ENCODE measurements at places on chromosomes 6 and 20.

DNA sequence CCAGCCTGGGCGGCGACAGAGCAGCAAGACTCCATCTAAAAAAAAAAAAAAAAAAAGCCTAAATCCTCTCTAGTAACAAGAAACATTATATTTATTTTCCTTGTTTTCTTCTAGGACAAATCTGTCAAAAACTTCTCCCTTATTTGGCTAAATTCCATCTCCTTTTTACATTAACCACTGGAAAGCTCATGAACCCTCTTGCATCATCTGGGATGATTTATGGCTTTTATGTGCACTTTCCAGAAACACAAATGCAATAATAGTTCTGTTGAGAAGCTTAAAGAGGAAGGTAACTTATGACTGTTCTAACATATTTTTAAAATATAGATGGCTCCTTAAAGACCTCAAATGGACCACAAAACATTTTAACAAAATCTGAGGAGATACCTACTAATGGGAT lies 526.1 kb upstream of the SPTLC3 start:
- no peak for DNase-seq

DNA sequence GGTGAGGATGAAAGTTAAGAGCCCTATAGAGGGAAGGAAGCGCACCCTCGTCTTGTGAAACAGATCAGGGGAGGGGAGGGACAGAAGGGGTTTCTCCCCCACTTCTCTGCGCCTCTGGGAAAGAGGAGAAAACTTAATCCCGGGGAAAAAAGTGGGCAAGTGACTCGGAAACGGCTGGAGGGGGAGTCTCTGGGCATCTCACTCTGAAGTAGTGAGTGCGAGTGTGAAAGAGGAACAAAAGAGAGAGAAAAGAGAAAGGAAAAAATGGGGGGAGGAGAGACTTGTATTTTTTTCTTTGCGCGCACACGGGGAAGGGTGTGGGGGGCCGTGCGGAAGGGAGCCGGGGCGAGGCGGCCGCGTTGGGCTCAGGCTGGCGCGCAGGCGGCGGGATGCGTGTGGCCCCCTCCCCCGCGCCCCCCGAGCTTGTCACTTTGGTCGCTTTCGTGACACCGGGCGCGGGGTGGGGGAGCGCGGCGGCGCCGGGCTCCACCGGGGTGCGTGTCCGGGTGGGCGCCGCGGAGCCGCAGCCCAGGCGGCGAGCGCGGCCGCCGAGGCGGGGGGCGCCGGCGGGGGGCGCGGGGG lies 454 bp downstream of the L3MBTL3 start:
- DNase-seq, result peak; percentile 43

DNA sequence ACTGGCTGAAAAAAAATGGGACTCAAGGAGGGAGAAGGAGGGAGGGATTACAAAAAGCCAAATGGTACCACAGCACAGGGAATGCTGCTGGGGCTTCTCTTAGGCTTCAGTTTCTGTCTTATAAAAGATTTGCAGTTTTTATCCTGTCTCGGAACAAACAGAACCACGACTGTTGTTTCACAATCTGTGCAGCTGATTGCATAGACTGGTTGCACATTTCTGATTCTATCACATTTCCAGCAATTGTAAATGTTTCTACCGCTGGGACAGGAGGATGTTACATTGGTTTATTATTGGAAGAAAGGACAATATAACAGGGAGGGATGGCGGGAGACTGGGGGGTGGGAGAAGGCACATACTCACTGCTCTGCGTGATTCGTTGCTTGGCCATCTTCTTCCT lies 73.5 kb upstream of the ARID1B start:
- peak; percentile 22 for DNase-seq

- DNase-seq, result no peak
Observed at GRCh38 chr6:134472661-134473060, 154.7 kb upstream of the SGK1 start.

- DNase-seq, result no peak
Observed at GRCh38 chr6:25462235-25462897, 183.2 kb downstream of the CARMIL1 start.

DNA sequence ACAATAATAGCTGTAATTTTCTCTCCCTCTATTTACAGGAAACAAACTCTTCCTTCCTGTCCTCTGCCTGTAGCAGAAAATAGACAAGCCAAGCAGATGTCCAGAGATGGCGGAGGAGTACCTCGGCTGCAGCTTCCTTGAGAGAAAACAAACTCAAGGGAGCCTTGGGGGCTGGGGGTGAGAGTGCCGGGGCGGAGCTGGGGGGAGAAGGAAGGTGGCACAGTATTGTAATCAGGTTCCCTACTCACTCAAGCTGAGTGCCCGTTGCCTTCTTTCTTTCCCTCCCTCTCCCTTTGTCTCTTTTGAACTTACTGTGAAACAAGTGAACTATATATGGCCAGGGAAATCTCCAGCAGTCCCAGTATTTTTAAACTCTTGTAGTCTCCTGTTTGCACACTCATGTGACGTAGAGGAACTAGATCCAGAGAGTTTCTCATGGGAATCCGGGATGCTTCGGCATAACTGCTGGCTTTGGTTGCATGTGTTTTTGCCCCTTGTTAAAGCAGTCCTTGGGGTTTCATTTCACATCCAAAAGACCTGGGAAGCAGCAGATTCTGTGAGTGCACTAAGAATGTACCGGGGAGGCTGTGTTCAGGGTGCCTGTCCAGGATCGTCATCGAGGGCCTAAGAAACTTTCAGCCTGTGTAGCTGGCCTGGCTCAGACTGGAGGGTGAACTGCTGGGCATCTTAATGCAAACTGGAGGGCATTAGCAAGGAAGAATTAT lies 44.6 kb upstream of the HDDC2 start:
- DNase-seq, result no peak

- no peak for DNase-seq
Observed at GRCh38 chr6:104640150-104640700, 219.5 kb downstream of the HACE1 start.

DNA sequence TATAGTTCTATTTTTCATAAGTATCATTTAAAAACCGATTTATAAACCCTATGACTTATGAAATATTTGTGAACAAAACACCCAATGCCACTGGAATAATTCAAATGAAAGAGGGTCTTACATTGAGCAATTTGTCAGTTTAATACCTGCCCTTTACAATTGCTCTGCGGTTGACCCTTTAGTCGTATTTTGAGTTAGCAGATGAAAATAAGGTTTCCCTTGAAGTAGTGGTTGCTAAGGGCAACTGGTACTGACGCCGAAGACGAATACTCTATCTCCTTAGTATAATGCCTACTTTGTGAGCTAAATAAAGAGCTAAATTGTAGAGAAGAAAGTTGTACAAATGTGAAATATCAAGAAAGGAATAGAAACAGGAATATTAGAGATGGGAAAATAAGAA lies 69.4 kb downstream of the KCNQ5 start:
- no peak for DNase-seq

DNA sequence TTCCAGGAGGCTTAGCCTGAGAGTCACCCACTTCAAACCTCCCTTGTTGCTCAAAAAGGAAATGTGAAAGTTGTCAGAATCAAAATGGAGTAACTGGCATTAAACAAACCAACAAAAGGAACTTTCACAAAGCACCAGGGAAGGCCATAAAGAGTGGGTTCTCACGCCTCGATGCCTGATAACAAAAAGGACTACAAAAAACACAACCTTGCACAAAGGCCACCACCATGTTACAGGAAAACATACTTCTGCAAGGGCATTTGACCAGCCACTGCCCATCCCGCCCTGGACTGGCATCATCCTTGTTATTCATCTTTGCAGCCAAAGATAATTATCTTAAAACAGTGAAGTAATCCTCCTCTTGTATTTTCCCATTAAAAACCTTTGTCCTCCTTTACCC lies 34.8 kb downstream of the RNASET2 start:
- DNase-seq, result no peak

DNA sequence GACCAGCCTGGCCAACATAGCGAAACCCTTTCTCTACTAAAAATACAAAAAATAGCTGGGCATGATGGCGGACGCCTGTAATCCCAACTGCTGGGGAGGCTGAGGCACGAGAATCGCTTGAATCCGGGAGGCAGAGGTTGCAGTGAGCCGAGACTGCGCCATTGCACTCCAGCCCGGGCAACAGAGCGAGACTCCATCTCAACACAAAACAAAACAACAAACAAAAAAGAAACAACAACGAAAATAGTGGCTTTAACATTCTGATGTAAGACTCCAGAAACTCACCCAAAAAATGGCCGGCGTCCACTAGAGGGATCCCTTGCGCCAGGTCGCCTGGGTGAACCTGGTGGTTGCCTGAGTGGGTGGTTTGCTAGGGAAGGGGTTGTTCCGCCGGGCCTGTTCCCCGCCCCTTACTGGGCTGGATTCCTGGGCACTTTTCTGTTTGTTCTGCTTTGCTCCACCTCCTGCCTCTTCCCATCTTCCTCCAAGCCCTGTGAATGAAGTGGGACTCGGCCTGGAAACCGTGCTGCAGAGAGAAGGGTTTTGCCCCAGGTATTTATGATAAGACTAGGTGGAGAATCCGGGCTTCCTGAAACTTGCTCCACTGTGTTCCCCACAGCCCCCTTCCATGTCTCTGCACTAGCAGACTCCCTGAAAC lies 1.5 kb downstream of the PABPC1L start:
- peak; percentile 52 for DNase-seq

DNA sequence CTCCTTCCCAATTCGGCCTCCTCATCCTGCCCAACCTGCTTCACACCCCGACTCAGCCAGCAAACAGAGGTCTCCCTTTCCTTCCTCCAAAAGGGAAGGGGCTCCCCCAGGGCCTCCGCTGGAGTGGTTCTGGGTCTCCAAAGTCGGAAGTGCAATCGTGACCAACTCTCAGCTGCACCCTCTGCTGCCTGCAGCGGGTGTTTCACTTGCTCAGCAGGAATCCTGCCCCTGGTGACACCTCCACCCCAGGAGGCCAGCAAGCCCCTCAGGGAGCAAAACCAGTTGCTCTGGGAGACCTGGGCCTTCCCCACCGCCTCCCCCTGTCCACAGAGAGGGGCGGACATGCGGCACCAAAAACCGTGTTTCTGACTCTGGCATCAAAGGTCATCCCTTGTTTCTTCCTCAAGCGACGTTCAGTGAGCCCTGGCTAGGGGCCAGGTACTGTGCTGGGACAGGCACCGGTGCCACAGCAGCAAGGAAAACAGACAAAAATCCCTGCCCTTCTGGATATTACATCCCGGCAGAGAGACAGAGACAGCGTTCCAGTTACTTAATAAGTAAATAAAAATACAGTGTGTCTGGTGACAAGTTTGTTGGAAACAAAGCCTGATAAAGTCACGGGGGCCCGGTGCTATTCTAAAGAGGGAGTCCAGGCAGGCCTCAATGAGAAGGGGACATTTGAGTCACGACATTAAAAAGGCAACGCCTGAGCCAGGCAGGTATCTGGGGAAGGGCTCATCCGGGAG lies 219.0 kb downstream of the BMP7 start:
- no peak for DNase-seq

GRCh38 chr20:1896484-1897258 lies 1.5 kb downstream of the SIRPA start:
- DNase-seq, result peak; percentile 81

- DNase-seq, result no peak
Observed at GRCh38 chr6:45664707-45665106, 287.0 kb upstream of the SUPT3H start.

- DNase-seq, result no peak
Observed at GRCh38 chr6:583635-584034, 73.3 kb downstream of the HUS1B start.

DNA sequence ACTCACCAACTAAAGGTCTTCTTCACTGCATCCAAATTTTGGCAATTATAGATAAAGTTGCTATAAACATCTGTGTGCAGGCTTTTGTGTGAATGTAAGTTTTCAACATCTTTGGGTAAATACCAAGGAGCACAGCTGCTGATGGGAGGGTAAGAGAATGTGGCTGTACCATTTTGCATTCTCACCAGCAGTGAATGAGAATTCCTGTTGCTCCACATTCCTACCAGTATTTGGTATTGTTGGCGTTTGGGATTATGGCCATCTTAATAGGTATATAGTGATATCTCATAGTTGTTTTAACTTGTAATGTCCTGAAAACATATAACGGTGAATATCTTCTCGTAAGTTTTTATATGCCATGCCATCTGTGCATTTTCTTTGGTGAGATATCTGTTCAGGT lies 69.3 kb downstream of the ILRUN start:
- no peak for DNase-seq
